ENCODE measurements at places on chromosomes 5 and 9. TPM values are rescaled to one million over a fixed set of nuclear protein-coding genes. Genes with fewer than 3 reads are reported as not detected.

GPR21 gene
- not detected for total RNA-seq

PCDHB16 gene
- 12.3 TPM for total RNA-seq

UIMC1 gene
- total RNA-seq = 42.2 TPM

LCN6 gene
- 17.9 TPM for total RNA-seq

SLC34A3 gene
- not detected for total RNA-seq

- no peak overlapping the region for H3K4me3 ChIP-seq
- no peaks in the 10 kb centered on the region for H3K4me1 ChIP-seq
Observed at GRCh38 chr9:76366275-76366674, 28.0 kb downstream of the RFK start.

GRCh38 chr5:154477382-154478223 is 424 bp downstream of the HAND1 start:
- no peak overlapping the region for H3K27ac ChIP-seq
- H3K36me3 ChIP-seq = no peaks in the 10 kb centered on the region
- H3K27me3 ChIP-seq = peaks cover 44% of the 10 kb centered on the region
- H3K4me3 ChIP-seq = peak overlapping the region; percentile 17
- no peak for DNase-seq

GRCh38 chr5:91928754-91929521 is 545.8 kb upstream of the ARRDC3 start:
- no peaks in the 10 kb centered on the region for H3K36me3 ChIP-seq
- H3K4me1 ChIP-seq = no peaks in the 10 kb centered on the region
- no peak overlapping the region for H3K27ac ChIP-seq
- H3K4me3 ChIP-seq = no peak overlapping the region
- H3K27me3 ChIP-seq = no peaks in the 10 kb centered on the region

DNA sequence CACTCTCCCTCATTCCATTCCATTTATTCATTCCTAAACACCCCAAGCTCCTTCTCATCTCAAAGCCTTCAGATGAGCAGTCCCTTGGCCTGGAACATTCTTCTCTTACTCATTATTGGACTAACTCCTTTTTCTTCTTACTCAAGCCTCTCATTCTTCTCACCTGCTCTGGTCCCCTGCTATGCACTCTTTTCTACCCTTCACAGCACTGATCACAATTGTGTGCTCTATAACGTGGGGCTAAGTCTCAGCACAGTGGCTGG is 212.4 kb downstream of the MAPKAP1 start:
- H3K4me3 ChIP-seq = no peak overlapping the region
- DNase-seq = no peak
- no peak overlapping the region for H3K27ac ChIP-seq
- no peaks in the 10 kb centered on the region for H3K36me3 ChIP-seq
- H3K27me3 ChIP-seq = no peaks in the 10 kb centered on the region

DNA sequence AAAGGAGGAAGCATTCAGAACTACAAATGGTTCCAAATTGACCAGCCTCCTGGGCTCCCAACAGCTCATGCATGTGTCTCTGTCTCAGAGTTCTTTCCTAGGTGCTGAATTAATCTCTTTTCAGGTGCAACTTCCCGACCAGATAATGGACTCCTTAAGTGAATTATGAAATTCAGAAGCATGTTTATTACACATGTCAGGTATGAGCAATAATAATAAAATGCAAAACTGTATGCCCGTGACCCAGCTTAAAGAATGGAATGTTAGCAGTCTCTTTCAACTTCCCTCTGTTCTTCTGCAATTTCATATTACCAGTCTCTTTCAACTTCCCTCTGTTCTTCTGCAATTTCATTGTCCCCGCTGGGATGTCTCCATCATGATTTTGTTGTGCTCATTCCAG is 60.4 kb downstream of the FBXL7 start:
- no peaks in the 10 kb centered on the region for H3K27me3 ChIP-seq
- no peak for DNase-seq
- H3K27ac ChIP-seq = no peak overlapping the region
- H3K4me3 ChIP-seq = no peak overlapping the region
- H3K4me1 ChIP-seq = peaks cover 8% of the 10 kb centered on the region

DNA sequence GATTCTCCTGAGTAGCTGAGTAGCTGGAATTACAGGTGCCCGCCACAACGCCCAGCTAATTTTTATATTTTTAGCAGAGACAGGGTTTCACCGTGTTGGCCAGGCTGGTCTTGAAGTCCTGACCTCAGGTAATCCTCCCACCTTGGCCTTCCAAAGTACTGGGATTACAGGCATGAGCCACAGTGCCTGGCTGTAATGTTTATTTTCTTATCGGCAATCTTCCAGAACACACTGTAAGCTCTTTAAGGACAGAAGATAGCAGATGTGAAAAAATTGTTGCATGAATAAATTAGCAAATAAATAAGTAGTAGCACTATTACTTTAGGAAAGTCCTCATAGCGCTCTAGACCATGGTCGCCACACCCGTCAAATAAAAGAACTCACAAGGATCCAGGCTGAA is 100.5 kb downstream of the ENC1 start:
- no peak overlapping the region for H3K27ac ChIP-seq
- no peak for DNase-seq
- H3K36me3 ChIP-seq = no peaks in the 10 kb centered on the region
- no peaks in the 10 kb centered on the region for H3K27me3 ChIP-seq
- peaks cover 17% of the 10 kb centered on the region for H3K4me1 ChIP-seq

DNA sequence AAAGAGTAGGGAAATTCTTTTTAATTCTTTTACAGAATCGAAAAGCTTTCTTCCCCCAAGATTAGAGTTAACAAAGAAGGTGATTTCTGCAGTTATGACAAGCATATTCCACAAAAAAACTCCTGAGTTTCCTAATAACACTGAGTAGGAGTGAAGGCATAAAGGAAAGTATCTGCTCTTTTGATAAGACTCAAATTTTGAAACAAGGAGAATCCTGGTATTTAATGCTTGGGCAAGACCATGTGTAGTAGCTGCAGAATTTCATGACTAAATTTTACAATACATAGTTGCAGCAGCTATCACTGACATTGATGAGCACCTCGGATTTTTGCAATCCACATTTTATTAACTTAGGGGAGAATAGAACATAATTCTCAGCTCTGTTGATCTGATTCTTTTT is 92.6 kb downstream of the MARCHF3 start:
- H3K36me3 ChIP-seq = no peaks in the 10 kb centered on the region
- DNase-seq = no peak
- H3K4me3 ChIP-seq = no peak overlapping the region
- H3K4me1 ChIP-seq = no peaks in the 10 kb centered on the region
- H3K27ac ChIP-seq = no peak overlapping the region
- no peaks in the 10 kb centered on the region for H3K27me3 ChIP-seq

DNA sequence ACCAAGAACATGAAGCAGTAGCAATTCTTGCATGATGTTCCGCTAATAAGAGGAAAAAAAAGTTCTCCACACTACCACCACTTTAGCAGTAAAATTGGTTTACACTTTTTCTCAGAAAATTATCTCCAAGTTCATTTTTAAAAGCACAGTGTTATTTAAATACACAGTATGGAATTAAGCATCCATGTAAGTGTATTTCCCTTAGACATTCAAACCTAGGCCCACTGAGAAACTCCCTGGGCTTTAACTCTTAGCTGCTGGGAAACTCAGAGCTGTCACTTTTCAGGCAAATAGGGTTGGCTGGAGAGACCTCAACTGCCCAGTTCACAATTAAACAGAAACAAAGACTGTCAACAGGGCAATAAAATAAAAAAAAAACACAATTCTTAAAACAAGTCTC is 2.7 kb downstream of the GNAQ start:
- H3K36me3 ChIP-seq = no peaks in the 10 kb centered on the region
- no peaks in the 10 kb centered on the region for H3K27me3 ChIP-seq
- H3K27ac ChIP-seq = peak overlapping the region; percentile 97

GRCh38 chr9:91572811-91573210 is 149.2 kb upstream of the NFIL3 start:
- H3K4me1 ChIP-seq = no peaks in the 10 kb centered on the region
- no peak overlapping the region for H3K4me3 ChIP-seq
- no peaks in the 10 kb centered on the region for H3K27me3 ChIP-seq
- DNase-seq = no peak
- no peaks in the 10 kb centered on the region for H3K36me3 ChIP-seq

DNA sequence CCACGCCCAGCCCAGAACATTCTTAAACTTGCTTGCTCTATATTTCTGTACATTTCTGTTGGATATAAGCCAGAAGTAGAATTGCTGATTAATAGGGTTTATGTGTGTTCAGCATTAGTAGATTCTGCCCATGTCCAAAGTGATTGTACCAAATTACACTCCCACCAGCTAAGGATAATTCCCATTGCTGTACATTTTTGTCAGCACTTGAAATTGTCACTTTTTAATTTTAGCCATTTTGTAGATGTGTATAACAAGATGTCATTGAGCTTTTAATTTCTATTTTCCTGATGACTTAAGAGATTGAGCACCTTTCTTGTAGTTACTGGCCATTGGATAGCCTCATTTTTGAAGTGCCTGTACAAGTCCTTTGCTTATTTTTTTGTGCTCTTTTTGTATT is 46.4 kb downstream of the AQP7 start:
- DNase-seq = no peak
- no peaks in the 10 kb centered on the region for H3K36me3 ChIP-seq
- H3K27ac ChIP-seq = no peak overlapping the region

- H3K27ac ChIP-seq = no peak overlapping the region
- peaks cover 38% of the 10 kb centered on the region for H3K36me3 ChIP-seq
- H3K27me3 ChIP-seq = no peaks in the 10 kb centered on the region
- DNase-seq = no peak
Observed at GRCh38 chr5:7876867-7877266, 7.9 kb downstream of the MTRR start.

- peaks cover 38% of the 10 kb centered on the region for H3K4me1 ChIP-seq
- H3K4me3 ChIP-seq = no peak overlapping the region
- H3K27me3 ChIP-seq = no peaks in the 10 kb centered on the region
- peaks cover 18% of the 10 kb centered on the region for H3K36me3 ChIP-seq
- DNase-seq = no peak
- H3K27ac ChIP-seq = no peak overlapping the region
Observed at GRCh38 chr5:157817387-157817702, 41.6 kb downstream of the CLINT1 start.

GRCh38 chr9:16595227-16595626 is 275.2 kb downstream of the BNC2 start:
- H3K4me3 ChIP-seq = no peak overlapping the region
- H3K36me3 ChIP-seq = no peaks in the 10 kb centered on the region
- H3K4me1 ChIP-seq = no peaks in the 10 kb centered on the region
- no peak for DNase-seq
- H3K27me3 ChIP-seq = no peaks in the 10 kb centered on the region
- no peak overlapping the region for H3K27ac ChIP-seq

DNA sequence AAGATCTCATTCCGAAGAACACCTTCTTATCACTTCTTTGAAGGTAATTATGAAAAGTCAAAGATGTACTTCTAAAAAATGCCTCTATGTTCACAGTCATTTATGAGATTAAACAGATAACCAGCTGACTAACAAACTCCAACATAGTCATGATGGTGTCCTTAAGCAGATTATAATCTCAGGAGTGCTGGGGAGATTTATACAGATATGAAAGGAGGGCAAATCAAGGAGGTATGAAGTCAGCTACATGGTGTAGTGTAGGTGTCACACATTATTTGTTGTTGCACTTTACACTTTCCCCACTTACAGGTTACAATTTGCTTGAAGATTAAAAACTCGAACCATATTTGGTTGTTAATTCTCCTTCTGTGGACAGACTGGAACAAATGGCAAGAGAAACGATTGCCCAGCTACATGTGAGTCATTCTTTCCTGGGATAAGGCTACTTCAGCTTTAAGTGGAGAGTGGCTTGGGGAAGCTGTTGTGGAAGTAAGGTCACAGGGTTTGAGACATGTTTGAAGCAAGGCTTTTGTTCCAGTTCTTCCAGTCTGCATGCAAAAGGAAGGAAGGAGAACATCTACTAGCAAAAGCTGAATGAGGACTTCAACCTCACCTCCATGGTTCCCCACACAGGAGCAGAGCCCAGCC is 320.1 kb downstream of the ADGRV1 start:
- H3K27ac ChIP-seq = no peak overlapping the region
- no peak overlapping the region for H3K4me3 ChIP-seq
- no peaks in the 10 kb centered on the region for H3K27me3 ChIP-seq
- no peaks in the 10 kb centered on the region for H3K4me1 ChIP-seq

- no peak for DNase-seq
- H3K4me3 ChIP-seq = no peak overlapping the region
- no peaks in the 10 kb centered on the region for H3K27me3 ChIP-seq
- H3K4me1 ChIP-seq = no peaks in the 10 kb centered on the region
Observed at GRCh38 chr5:20678814-20679298, 690.9 kb upstream of the CDH18 start.

Data from vagina (tissue), 2 donors.